ENCODE measurements at places on chromosomes 16 and 17.

GRCh38 chr16:67164599-67165061, at the start of gene HSF4:
Gene HSF4, plus strand, starts transcription at chr16:67164745. Its CDS starts 67 bp downstream, at chr16:67164812.
- DNase-seq = no peak

DNA sequence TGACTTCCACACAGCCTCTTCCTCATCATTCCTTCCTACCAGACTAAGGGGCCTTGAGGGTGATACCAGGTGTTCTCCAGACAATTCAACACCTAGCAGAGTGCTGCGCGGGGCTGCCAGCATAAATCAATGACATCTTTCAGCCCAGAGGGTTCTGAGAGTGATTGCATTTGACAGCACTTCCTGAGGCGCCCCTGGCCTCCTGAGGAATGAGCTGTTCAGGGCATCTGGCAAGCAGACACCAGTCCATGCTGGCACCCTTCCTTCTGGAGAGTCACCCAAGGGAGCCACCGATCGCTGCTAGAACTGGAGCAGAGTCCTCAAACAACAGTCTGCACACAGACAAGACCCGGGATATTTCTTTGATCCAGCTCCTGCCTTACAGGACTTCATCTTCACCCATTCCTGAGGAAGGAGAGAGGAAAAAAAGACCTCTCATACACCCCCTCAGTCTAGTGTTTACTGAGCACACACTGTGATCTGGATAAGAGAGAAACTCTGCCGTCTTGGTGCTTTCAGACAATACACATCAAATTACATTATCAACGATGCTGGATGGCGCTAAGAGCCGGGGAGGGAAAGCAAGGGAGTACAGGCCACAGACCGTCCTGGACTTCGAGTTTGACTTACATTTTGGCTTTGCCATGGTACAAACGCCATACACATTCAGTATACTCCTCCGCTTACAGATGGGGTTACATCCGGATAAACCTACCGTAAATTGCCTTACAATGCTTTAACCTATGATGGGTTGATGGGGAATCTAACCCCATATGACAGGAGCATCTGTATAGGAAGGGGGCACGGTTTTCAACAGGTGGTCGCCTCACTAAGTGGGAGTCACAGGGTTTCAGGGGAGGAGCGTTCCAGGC, 23.0 kb downstream of the NPTX1 start:
- no peak for DNase-seq

GRCh38 chr16:78310990-78311561, 211.6 kb downstream of the WWOX start:
- DNase-seq = peak; percentile 77

- no peak for DNase-seq
Measured at GRCh38 chr17:74202938-74203337, 540 bp upstream of the RPL38 start.

- no peak for DNase-seq
Measured at GRCh38 chr17:4712526-4712925, 2.1 kb downstream of the ARRB2 start.

GRCh38 chr16:26567356-26567755, 499.4 kb upstream of the C16orf82 start:
- DNase-seq = no peak

- no peak for DNase-seq
Measured at GRCh38 chr17:33964344-33964979, 290.6 kb upstream of the CCL2 start.

DNA sequence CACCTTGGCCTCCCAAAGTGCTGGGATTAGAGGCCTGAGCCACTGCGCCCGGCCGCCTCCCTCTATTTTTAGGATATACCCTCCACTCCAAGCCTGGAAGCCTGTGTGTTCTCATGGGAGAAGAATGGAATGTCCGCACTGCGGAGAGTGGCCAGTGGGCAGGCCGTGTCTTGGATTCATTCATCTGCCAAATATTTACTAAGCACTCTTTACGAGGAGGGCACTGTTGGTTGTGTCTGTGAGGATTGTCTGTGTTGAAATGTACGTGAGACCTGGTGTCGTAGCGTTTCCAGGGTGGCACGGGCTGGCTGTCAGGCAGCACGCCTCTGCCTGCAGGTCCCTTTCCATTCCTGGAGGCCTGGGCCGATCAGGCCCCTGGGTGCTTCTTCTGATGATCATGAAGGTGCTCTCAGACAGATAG, 19.2 kb downstream of the PGS1 start:
- DNase-seq = no peak

- no peak for DNase-seq
Measured at GRCh38 chr16:57687363-57687929, 7.2 kb upstream of the DRC7 start.

- DNase-seq = no peak
Measured at GRCh38 chr17:61877837-61878236, 14.5 kb upstream of the BRIP1 start.

GRCh38 chr16:84827897-84828296, 8.1 kb downstream of the CRISPLD2 start:
- no peak for DNase-seq

GRCh38 chr17:66138120-66138519, 53.8 kb downstream of the CEP112 start:
- DNase-seq = no peak

- DNase-seq = no peak
Measured at GRCh38 chr16:84780544-84781376, 39.0 kb upstream of the CRISPLD2 start.

GRCh38 chr16:57478396-57479204, 7.7 kb downstream of the DOK4 start:
- DNase-seq = no peak

- DNase-seq = no peak
Measured at GRCh38 chr17:72590382-72590781, 469.6 kb downstream of the SOX9 start.

GRCh38 chr17:33497623-33498022, 204.5 kb upstream of the ASIC2 start:
- DNase-seq = no peak

- no peak for DNase-seq
Measured at GRCh38 chr17:19578545-19578944, 44.9 kb downstream of the SLC47A1 start.

GRCh38 chr16:12120982-12121652, 144.6 kb downstream of the SNX29 start:
- no peak for DNase-seq

DNA sequence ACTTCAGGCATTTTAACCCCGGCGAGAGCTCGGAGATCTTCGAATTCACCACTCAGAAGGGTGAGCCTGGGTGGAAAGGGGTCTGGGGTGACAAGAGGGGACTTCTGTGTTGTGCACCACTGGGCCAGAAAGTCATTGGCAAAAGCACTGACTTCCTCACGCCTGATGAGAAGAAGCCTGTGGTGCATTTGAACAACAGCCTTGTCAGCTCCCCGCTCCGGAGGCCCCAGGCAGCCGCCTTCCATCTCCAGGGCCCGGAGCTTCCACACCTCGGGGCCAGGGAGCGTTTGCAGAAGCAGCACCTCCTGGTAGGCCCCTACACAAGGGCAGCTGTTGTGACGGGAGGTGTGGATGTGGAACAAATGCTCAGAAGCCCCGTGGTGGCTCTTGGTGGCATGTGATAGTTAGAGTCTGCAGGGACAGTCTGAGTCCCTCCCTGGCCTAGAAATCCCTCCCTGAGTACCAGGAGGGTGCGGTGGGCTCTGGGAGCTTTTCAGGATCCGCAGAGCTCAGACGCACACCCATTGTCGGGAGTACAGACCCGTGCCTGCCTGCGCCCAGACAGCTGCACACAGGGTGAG, 9.7 kb downstream of the CACNG1 start:
- DNase-seq = no peak

GRCh38 chr16:73315645-73316044, 267.7 kb upstream of the ZFHX3 start:
- peak; percentile 35 for DNase-seq

- peak; percentile 11 for DNase-seq
Measured at GRCh38 chr17:46895171-46895570, 27.8 kb upstream of the GOSR2 start.

DNA sequence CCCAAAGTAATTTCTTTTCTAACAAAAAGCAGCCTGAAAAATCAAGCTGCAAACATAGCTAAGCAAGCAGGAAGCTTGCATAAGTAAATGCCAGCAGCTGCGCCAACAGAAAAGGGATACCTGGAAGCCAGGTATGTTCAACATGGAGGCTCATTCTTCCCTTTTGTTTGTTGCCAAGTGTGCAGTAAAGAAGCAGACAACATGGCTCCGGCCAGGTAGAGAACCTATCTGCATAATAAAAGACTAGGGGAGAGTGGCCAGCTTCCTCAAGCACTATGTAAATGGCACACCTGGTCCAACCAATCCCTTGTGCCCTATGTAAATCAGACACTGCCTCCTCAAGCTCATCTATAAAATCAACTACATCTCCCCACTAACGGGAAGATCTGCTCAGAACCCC, 1407.0 kb downstream of the CDH11 start:
- no peak for DNase-seq

DNA sequence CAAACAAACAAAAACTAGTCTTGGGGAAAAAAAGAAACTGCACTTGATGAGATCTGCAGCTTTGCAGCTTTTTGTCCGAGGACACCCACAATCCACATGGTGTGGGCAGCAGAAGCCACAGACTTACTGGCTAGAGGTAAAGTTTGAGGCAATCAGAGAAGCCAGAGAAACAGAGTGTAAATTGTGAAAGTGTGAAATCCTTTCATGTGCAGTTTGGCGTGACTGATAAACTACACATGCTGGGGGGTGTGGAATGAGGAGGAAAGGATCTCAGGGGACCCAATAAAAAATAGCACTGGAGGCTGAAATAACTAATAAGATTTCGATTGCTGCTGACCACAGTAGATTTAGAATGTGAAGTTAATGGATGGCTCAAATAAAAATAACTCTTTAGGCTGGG, 42.4 kb upstream of the HOXB13 start:
- DNase-seq = no peak

GRCh38 chr16:70419384-70420327, 19.2 kb downstream of the ST3GAL2 start:
- no peak for DNase-seq

DNA sequence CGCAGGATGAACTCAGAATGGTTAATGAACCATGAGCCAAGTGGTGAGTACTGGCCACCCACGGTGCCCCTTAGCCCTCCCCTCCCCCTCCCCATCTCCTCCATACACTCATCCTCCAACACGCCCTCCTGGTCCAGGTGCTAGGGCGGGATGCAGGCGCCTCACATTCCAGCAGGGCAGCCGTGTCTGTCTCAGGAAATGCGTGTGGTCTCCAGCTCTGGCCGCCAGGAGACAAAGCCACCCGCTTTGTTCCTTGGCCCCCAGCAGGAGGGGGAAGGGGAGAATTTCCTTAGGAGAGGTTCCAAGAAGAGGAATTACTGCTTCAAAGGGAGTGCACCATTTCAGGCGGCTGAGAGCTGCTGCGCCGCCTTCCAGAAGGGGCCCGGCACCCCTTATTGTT, 29.7 kb upstream of the RMI2 start:
- no peak for DNase-seq

DNA sequence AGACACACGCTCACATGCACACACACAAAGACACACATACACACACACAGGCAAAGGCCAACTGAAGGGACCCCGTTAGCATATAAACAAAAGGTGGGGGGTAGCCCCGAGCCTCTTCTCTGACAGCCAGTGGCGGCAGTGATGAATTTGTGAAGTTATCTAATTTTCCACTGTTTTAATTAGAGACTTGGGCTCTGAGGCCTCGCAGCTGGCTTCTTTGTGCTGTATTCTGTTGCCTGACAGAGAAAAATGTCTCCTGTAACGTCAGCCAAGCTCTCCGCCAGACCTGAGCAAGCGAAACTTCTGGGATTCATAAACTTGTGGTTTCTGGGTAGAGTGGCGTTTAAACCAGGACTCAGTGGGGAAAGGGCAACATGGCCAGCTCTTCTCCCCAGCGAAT, 113.9 kb upstream of the FOXF1 start:
- no peak for DNase-seq

DNA sequence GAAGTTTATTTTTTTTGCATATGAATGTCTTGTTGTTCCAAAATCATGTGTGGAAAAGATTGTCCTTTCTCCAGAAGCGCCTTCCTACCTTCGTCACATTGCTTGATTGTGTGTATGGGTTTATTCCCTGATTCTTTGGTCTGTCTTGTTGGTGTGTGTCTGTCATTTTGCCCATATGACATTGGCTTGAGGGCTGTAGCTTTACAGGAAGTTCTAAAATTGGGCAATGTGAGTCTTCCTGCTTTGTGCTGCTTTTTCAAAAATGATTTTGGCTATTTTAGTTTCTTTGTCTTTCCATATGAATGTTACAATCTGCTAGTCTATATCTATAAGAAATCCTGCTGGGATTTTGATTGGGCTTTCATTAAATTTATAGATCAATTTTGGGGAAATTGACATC, 217.2 kb downstream of the SNX29 start:
- no peak for DNase-seq

- DNase-seq = no peak
Measured at GRCh38 chr17:47959825-47960655, 2.4 kb upstream of the PRR15L start.

- DNase-seq = no peak
Measured at GRCh38 chr17:55742272-55743102, 8.4 kb upstream of the PCTP start.

DNA sequence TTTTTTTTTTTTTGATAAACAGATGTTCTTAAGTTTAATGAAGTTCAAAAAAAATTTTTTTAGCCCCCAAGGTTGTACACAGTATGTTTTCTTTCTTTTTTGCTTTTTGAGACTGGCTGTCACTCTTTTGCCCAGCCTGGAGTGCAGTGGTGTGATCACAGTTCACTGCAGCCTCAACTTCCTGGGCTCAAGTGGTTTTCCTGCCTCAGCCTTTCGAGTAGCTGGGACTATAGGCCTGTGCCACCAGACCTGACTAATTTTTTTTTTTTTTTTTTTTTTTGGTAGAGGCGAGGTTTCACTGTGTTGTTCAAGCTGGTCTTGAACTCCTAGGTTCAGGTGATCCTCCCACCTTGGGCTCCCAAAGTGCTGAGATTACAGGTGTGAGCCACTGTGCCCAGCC, 12.8 kb downstream of the ITGAE start:
- DNase-seq = no peak

GRCh38 chr17:79075861-79076406, 1.3 kb downstream of the ENGASE start:
- no peak for DNase-seq

- no peak for DNase-seq
Measured at GRCh38 chr16:30989469-30990047, 4.6 kb downstream of the HSD3B7 start.

- no peak for DNase-seq
Measured at GRCh38 chr17:72163474-72163873, 42.7 kb downstream of the SOX9 start.

All from hematopoietic multipotent progenitor cell (in vitro differentiated cells).